ENCODE measurements at places on chromosomes 5 and 9.

DNA sequence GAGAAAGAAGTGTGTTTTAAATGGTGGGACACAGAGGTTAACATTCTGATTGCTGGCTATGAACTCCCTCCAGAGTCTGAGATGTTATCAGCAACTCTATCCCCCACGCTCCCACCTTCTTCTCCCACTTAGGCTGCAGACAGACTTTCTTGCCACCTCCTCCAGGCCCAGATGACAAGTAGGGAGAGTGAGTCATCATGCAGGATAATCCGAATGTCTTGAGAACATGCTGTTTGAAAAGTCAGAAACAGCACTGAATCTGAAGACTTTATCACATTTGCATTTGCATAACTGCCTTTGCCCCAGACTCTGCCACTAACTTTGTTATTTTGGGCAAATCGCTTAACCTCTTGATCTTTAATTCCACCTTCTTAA, 139.8 kb downstream of the ESM1 start:
- DNase-seq = no peak

DNA sequence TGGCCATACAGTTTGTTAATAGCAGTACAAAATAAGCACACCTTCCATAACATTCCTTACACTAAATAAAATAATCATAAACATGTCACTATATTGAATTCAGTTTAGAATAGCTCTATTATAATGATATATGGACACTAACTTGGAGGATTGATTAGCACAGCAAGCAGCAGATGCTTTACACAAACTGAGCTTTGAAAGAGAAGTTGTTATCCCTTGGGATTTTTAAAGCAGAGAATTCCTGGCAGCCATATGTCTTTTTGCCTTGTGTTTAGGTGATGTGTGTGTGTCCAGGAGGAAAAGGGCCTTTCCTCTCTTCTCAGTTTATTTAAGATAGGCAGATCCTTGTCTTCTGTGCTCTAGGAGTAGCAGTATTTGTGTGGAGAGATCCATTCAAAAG, 232.2 kb upstream of the GRIN3A start:
- no peak for DNase-seq

DNA sequence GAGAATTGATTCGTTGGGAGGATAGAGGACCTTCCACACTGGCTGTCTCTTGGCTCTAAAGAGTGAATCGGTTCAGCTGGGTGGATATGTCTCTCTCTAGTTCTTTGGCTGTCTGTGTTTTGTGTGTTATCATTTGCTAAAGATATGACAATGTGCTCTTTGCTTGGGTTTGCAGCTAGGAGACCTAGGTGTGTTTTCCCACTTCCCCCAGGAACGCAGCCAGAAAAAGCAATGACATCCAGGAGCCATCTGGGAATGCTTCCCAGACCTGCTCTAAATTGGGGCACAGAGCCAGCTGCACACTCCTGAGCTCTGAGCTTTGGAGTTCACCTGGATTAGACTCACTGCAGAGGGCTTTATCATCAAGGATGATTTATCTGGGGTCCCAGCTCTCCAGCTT, 12.8 kb upstream of the PDZD2 start:
- no peak for DNase-seq

GRCh38 chr5:78647351-78647818, 1.2 kb downstream of the LHFPL2 start:
- DNase-seq = no peak

GRCh38 chr5:154858972-154859871, 795 bp downstream of the CNOT8 start:
- DNase-seq = peak; percentile 12

- no peak for DNase-seq
These were observed 117.8 kb upstream of the LHFPL2 start for GRCh38 chr5:78766412-78766762.

- no peak for DNase-seq
These were observed 184.4 kb downstream of the HSD17B3 start for GRCh38 chr9:96117398-96118080.

GRCh38 chr5:142063878-142064331, 44.7 kb upstream of the NDFIP1 start:
- DNase-seq = peak; percentile 25

- no peak for DNase-seq
These were observed 47.2 kb upstream of the ARL15 start for GRCh38 chr5:54357408-54358058.

DNA sequence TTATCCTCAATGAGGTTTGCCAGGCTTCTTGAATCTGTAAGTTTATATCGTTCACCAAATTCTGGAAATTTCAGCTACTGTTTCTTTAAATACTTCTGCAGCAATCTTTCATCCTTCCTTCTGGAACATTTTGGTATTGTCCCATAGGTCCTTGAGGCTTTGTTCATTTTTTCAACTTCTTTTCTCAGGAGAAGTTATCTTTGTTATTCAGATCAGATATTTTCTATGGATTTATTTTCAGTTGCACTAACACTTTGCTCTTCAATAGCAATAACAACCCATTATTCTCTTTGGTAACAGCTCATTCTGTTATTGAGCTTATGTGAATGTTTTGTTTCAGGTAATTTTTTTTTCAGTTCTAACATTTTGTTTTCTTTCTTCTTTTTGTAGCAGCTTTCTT, 13.5 kb downstream of the SNX2 start:
- DNase-seq = no peak

DNA sequence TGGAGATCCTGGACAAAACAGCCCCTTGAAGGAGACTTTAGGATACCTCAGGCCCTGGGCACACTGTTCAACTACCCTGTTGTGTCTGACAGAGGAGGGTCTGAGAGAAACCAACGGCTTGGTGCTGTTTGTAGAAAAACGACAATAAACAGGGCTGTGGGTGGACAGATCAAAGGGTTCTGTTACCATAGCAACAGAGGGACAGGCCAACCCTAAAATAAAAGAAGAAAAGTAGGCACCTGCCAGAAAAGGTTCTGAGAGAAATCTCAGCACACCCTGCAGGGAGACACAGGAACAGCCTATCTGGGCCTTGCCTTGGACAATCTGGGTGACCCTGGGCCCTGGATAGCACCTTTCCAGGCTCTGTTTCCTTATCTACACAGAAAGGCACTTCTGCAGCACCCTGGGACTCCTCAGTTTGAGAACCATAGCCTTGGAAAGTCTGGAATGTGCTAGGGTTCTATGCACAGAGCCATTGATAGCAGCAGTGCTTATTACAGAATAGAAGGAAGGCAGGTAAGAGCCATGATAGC, 104.8 kb upstream of the TBC1D2 start:
- DNase-seq = no peak

- DNase-seq = peak; percentile 76
These were observed 51.4 kb upstream of the CHSY3 start for GRCh38 chr5:129852747-129853352.

- DNase-seq = no peak
These were observed 542.1 kb upstream of the ARRDC3 start for GRCh38 chr5:91925249-91925648.

GRCh38 chr5:142959683-142960657, 189.8 kb downstream of the ARHGAP26 start:
- no peak for DNase-seq

- DNase-seq = no peak
These were observed 3.9 kb downstream of the GLIPR2 start for GRCh38 chr9:36140086-36141084.

DNA sequence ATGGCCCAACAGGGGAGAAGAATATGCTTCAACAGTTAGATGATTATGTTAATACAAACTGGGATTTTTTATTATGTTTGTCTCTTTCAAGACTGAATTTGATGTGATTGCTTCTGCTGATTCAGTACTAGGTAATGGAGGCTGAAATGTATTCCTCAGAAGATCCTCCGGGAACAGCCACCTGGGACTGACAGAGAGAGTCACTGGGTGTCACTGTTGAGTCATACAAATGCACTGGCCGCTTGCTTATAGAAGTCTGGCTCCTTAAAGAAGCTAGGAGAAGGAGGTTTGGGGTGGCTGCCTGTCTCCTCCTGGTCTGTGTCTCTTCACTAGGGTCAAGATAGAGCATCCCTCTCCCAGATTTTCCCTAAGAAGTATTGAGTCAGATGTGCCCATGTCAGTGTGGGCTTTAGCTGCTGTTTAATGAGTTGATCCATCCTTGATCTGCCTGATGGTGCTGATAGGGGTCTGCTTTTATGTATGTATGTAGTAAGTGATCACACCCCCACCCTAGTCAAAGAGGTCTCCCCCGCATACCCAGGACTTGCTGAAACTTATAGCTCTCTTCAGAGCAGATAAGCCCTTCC, 773.4 kb downstream of the BRINP1 start:
- no peak for DNase-seq

DNA sequence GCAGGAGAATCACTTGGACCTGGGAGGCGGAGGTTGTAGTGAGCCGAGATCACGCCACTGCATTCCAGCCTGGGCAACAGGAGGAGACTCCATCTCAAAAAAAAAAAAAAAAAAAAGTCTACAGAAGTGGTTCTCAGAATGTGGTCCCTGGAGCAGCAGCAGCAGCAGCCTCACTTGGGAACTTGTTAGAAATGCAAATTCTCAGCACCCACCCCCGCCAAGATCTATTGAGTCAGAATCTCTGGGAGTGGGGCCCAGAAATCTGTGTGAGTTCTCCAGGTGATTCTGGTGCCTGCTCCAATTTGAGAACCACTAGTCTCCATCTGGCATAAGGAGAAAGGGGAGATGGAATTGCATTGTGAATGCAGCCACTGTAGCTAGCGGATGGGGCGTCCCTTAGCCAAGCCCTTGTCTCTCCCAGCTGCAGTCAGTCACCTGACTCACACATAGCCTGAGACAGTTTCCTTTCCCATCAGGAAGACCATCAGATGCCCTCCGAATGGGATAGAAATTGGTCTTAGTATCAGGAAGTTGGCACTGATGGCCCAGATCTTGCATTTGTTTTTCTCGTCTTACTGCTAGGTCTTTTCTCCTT, 12.2 kb upstream of the PTCH1 start:
- no peak for DNase-seq

GRCh38 chr9:87497604-87498045, at the start of gene DAPK1:
Gene DAPK1 (plus strand): TSS chr9:87497867. CDS start chr9:87499078, 1,211 bp downstream.
- DNase-seq = no peak

GRCh38 chr5:172407241-172407691, 47.1 kb downstream of the SH3PXD2B start:
- no peak for DNase-seq

GRCh38 chr5:107483231-107484024, 187.3 kb downstream of the EFNA5 start:
- no peak for DNase-seq

DNA sequence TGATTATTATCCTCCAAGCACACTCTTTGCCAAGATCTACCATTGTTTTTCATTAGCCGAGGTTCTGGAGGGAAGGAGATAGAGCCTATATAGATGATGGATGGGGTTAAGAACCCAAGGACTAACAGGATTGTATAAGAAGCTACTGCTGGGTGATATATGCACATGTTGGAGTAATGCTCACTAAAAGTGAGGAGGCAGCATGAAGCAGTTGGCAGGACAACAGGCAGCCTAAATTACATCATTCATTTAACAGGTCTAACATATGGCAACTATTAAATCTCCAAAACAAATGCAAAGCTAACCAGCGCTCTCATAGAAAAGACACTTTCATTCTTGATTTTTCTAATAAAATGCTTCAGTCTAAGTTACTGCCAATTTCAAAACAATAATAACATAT, 293.2 kb downstream of the EPB41L4A start:
- DNase-seq = no peak

GRCh38 chr9:94895668-94896067, 169.2 kb downstream of the AOPEP start:
- DNase-seq = no peak

GRCh38 chr9:81824802-81825730, 103.2 kb upstream of the SPATA31D4 start:
- DNase-seq = no peak

GRCh38 chr5:149161026-149161687, 19.9 kb downstream of the ABLIM3 start:
- DNase-seq = no peak

- DNase-seq = no peak
These were observed 14.6 kb downstream of the CCDC180 start for GRCh38 chr9:97322105-97322504.

GRCh38 chr5:170302653-170303501, 5.3 kb upstream of the LCP2 start:
- DNase-seq = peak; percentile 62

DNA sequence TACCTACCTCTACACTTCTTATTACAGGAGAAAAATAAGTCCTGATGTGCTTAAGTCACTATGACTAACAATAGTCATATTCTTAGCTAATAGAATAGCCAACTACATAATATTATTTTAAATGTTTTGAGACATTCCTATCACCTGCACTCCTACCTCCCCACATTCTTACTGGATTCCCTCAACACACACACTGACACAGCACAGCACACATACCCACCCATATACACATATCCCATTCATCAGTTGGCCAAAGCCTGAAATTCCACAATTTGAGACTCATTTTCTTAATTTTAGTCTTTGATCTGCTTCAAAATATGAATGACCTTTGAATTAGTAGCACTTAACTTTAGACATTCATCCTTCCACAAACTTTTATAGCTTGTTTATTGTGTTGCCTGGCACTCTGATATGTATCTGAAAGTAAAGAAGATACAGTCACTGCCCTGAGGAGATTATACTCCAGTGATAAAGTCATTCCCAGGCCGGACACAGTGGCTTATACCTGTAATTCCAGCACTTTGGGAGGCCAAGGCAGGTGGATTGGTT, 168.3 kb upstream of the RASA1 start:
- no peak for DNase-seq

- no peak for DNase-seq
These were observed 60.1 kb downstream of the GALNT12 start for GRCh38 chr9:98867429-98868168.

Data from stimulated activated CD4-positive, alpha-beta T cell treated with anti-CD3 and anti-CD28 coated beads, Interleukin-4, amount 100 ng/mL, for 24 hours (primary cell).